ENCODE measurements at places on chromosomes 1 and 21. TPM values are rescaled to one million over a fixed set of nuclear protein-coding genes. Genes with fewer than 3 reads are reported as not detected.

The KIF21B gene
- total RNA-seq: 2.0 TPM

The GFI1 gene
- total RNA-seq: not detected

The NPPB gene
- total RNA-seq: not detected

The RAP1GAP gene
- under 0.01 TPM for total RNA-seq

The FCER1G gene
- not detected for total RNA-seq

The BMP8B gene
- total RNA-seq: under 0.01 TPM

The C1orf74 gene
- total RNA-seq: 1.4 TPM

The B3GALT5 gene
- not detected for total RNA-seq

The FCGR3B gene
- not detected for total RNA-seq

The REN gene
- total RNA-seq: not detected

The TACSTD2 gene
- total RNA-seq: 56.2 TPM

The TOR3A gene
- total RNA-seq: 24.8 TPM

The THEM5 gene
- total RNA-seq: not detected

The KRTAP6-3 gene
- not detected for total RNA-seq

The AMY1B gene
- not detected for total RNA-seq

All from lung microvascular endothelial cell (primary cell).